Stimulated activated CD4-positive, alpha-beta T cell treated with anti-CD3 and anti-CD28 coated beads, TNF-alpha, amount 100 ng/mL, for 1 hour (primary cell): ENCODE measurements at places on chromosomes 7 and 10.

DNA sequence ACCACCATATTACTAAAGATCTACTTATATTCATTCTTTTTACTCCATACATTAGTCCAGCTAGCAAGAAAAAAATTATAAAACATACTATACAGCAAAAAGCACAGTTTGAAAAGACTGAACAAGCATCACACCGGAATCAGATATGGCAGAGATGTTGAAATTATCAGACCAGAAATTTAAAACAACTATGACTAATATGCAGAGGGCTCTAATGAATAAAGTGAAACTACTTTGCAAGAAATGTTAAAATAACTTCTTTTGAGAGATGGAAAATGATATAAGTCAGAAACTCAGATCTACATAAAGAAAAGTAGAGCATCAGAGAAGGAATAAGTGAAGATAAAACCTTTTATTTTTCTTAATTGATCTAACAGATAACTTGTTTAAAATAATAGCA is 50.9 kb downstream of the SGCE start:
- DNase-seq, result no peak

DNA sequence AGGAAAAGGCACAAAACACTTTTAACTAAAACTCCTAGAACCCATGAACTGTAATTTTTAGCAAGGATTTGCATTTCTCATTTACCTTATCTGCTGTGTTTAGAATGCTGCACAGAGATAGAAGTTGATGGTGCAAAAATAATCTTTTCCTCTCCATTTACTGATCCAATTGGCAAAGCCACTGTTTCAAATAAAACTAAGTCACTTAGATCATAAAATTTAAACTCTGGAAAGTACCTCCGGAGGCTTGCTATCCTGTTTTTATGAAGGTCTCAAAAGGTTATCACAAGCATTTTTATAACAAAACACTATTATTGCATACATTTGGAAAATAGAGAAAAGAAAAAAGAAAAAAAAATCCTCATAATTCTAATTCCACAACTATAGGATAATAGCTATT is 7.6 kb downstream of the CPA2 start:
- DNase-seq, result no peak

GRCh38 chr10:98516352-98516751 is 69.6 kb upstream of the HPS1 start:
- no peak for DNase-seq

DNA sequence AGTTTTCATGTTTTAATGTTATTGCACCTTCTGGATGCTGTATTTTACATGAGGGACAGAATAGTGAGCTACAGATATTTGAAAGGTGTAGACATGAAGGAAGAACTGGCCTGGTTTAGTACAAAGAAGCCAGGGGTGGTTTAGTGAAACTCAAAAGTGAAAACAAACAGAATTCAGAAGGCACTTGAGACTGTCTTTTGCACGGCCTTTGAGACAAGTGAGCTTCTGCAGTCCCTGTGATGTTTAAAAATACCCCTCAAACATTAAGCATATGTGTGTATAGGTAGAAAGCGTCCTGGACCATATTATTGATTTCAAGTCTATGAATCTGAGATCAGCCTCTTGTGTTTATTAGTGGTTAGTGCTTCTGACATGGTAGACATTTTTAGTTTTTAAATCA is 118.9 kb downstream of the CDK14 start:
- DNase-seq, result no peak

DNA sequence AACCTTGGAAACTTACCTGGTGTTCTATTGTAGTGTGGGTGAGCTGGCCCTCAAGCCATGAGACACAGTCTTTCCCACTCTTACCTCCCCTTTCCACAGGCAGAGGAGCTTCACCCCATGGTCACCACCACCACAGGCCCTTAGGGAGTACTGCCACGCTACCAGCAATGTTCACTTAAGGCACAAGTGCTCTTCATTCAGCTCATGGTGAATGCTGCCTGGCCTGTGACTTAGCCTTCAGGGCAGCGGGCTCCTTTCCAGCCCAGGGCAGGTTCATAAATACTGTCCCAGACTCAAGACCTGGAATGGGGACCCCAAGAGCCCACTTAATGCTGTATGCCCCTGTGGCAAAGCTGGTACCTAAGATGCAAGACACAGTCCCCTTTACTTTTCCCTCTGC is 109.4 kb downstream of the MYO3A start:
- no peak for DNase-seq

DNA sequence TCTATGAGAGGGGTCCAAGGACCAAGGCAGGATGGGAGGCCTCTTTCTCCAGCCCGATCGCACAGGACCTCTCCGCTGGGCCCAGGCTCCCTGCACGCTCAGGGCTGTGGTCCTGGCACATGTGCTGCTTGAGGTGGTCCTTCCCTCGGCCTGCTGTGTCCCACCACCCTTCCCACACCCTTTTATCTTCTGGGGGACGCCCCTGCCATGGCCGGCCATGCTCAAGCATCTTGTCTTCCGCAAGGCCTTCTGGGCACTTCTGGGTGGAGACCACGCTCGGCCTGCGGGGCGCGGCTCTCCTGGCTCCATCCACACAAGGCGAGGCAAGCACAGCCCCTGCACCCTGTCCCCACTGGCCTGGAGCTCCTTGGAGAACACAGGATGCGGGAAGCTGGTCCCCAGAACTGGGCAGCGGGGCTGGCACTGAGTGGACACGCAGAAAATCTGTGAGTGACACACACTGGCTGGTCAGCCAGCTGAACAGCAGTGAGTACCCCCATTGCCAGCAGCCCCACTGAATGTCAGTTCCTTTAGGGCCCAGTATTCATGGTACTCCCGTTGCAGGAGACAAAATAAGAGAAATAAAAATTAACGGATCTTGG is 115.9 kb downstream of the TCERG1L start:
- no peak for DNase-seq
